ENCODE measurements at places on chromosomes 5 and 9. TPM values are rescaled to one million over a fixed set of nuclear protein-coding genes. Genes with fewer than 3 reads are reported as not detected.

IL9 gene
- total RNA-seq, result not detected

NTNG2 gene
- total RNA-seq, result 0.37 TPM

DNA sequence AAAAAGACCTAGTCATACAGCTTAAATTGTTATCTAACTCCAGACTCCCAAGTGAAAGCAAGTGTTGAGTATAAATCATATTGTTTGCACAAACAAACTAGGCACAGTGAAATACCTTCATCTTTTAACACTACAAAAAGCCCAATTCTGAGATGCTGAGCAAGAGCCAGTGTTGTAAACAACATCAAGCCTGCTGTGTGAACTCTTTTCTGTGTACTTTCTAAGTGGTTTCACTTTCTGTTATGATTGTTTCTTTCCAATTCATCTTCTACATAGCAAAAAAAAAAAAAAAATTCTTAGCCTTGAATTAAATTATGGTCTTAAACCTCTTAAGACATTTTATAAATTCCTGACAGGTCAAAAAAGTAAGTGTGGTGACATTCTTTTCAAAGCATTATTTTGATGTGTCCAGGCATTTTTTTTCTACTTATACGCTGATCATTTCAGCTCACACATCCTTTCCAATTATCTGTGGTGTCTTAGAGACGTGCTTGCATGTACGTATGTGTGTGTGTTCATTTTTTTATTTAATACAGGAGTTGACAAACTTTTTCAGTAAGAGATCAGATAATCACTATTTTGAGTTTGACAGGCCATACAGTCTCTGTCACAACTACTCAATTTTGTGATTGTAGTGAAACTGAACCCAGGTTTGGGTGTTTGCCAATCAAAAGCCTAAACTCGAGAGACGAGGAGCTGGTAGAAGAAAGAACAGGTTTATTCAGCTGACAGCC, 556.1 kb downstream of the CDH9 start:
- no peak for DNase-seq

- DNase-seq, result no peak
These were observed 30.1 kb upstream of the LPAR1 start for GRCh38 chr9:111068383-111068730.

- DNase-seq, result no peak
These were observed 640 bp downstream of the C5orf58 start for GRCh38 chr5:170233358-170233892.

DNA sequence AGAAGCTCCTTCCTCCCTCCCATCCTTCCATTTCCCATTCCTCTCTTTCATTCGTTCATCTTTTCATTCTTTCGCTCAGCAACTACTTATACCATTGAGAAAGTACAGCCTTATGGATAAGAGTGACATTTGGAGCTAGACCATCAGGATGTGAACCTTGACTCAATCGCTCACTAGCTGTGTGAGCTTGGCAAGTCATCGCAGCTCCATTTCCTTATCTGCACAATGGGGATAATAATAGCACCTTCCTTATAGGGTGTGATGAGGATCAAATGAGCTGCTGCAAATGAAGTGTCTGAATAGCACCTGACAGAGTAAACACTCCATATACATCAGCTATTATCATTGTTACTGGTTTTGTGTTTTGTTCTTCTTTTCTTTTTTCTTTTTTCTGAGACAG, 28.1 kb upstream of the SYNPO start:
- DNase-seq, result no peak

Data from SK-MEL-5 (cell line).